ENCODE measurements at places on chromosomes 16 and 17.

GRCh38 chr17:16243801-16244567, 27.0 kb downstream of the PIGL start:
- peak; percentile 73 for DNase-seq

- DNase-seq, result no peak
These were observed 26.8 kb upstream of the CAPN15 start for GRCh38 chr16:500709-501108.

- DNase-seq, result no peak
These were observed 27.4 kb upstream of the LYRM9 start for GRCh38 chr17:27920569-27920968.

DNA sequence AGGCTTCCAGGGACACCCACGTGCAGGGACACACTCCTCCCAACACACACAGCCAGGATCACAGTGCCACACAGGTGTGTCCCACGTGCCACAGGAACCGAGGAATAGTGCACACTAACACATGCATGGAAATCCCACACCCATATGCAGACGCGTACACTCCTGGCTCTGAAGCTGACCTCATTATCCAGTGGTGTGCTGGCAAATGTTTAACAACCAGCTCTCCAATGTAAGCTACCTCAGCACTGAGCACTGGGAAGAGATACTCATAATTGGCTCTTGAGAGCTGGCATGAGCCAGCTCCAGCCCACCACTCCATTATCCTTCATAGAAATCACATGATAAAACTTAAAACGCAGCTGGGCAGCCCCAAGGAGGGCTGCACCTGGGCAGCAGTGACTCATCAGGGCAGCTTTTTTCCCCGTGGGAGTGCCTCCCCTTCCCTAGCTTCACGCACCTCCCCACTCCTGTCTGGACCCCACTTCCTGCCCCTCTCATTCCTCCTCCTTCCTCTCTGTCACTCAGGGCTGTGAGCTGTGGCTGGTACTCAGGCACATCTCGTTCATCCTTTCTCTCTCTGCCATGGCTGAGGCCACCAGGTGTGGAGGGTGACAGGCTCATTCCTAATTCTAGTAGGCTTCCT, 14.9 kb upstream of the TBX21 start:
- no peak for DNase-seq

GRCh38 chr16:15856182-15856581, 646 bp downstream of the MYH11 start:
- DNase-seq, result no peak

DNA sequence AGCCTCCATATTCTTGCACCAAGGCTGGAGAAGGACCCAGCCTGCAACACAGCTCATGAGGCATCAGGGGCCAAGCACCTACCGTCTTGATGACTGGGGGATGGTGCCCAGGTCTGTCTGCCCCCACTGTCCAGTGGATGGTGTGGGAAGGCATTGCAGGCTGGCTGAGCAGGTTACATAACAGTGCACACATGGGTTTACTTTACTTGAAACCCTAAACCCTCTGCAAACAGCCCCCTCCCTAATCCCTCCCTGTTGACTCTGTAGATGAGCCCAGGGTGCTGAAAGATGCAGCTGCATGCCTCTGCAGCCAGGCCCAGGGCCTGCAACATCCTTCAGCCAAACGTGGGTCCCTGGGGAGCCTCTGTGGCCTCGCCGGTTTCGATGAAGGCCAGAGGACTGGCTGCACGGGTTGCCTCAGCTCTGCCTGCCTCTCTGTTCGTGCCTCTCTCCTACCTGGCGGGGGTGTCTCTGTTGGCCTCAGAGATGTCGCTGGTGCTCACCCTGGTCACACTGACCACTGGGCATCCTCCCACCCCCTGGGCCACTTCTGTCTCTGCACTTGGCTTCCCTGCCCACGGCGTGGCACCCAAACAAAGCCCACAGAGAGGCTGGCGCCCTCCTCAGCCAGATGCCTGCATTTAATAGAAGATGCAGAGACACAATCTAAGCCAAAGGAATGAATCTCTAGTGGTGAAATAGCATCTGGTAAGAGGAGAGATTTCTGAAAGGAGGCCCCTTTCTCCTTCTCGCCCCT, 95.1 kb downstream of the METRNL start:
- DNase-seq, result no peak

GRCh38 chr16:89037261-89038152, 56.1 kb upstream of the ACSF3 start:
- no peak for DNase-seq

DNA sequence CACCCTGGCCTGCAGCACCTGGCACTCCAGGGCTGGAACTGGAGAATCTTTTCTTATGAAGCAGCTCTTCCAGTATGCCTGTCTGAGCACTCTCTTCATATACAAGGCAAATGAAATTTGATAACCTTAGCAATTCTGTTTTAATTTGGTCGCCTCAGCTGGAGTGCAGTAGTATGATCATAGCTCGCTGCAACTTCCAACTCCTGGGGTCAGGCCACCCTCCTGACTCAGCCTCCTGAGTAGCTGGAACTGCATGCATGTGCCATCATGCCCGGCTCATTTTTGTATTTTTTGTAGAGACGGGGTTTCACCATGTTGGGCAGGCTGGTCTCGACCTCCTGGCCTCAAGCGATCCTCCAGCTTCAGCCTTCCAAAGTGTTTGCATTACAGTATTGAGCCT, 140.8 kb upstream of the CHMP6 start:
- DNase-seq, result no peak

- no peak for DNase-seq
These were observed 22.9 kb downstream of the MMD start for GRCh38 chr17:55398689-55399088.

GRCh38 chr16:85900027-85900792, 1.2 kb downstream of the IRF8 start:
- DNase-seq, result no peak

GRCh38 chr17:45221081-45222013, at the start of gene FMNL1:
TSS of gene FMNL1 (plus strand) at chr17:45221885. CDS start at chr17:45222125, 240 bp downstream.
- peak; percentile 82 for DNase-seq

DNA sequence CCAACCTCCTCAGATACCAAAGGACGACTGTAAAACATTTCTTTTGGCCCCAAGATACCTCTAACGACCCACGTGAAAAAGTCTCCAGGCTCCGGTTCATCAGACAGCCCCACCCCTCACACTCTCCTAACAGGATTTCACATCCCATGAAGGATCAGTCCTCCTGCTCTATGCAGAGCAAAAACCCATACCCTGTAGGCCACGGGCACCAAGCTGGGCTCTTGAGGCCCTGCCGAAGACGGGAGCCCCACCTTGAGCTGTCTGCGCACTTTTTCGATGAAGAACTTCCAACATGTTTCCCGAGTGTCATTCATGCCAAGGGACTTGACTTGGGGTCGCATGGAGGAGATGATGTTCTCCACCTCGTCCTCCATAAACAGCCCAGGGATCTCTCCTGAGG, 89.9 kb downstream of the PGS1 start:
- no peak for DNase-seq

GRCh38 chr17:53896047-53896446, 73.3 kb downstream of the KIF2B start:
- no peak for DNase-seq

DNA sequence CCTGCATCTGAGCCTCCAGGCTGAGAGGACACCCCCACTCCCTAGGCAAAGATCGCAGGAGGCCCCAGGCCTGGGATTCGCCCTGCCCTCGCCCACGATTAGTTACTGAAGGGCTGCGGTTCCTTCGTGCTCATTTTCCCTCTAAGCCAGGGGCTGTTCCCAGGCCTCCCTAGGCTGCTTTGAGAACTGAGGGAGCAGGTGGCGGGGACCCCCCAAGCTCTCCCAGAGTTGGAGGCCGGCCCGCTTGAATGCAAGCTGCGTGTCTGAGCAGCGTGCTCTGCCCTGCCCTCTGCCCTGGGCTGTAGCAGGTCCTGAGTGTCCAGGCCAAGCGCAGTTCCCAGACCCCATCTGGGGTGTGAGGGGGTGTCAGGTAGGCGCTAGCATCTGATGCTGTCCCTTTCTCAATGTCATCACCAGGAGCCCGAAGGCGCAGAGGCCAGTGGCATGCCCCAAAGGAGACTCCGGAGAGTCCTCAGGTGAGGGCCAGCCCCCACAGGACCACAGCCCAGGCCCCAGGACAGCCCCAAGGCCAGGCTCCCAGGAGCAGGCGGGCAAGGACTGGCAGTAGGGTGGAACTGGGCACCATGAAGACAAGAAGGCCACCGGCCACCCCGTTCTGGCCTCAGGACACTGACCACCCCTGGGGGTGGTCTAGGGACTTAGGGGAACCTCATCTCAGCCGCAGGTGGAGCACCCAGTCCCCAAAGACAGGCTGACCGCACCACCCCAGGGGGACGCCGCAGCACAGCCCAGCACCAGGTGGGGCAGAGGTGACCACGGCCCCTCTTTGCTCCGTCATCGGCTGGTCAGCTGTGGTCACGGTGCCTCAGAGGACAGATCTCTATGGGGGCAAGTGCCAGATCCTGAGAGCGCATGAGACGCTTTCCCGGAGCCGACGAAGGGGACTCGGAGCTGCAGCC, 14.6 kb downstream of the ENDOV start:
- no peak for DNase-seq

DNA sequence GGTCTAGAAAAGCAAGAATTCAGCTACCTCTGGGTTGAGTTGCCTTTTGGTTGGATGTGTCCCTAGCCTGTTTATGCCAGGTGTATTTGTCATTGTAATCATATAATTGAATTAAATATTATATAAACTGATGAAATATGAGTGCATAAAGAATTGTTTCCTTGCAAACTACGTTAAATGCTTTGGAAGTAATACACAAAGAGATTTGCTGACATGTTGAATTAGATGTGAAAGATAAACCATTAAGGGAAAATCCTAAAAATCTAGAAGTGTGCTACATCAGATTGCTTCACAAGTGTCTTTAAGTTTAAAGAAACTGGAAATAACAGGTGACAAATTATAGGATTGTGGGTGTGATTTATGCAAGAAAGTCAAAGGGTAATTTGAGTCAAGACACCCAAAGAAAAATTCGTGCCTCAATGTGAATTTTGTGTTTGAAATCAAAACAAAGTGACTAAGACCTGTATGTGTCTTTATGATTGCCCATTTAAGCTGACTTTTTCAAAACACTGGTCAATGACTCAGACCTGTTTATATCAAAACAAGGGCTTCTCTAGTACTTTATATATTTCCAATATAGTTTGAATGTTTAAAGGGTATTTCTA, 5.1 kb upstream of the PYY start:
- DNase-seq, result no peak

- no peak for DNase-seq
These were observed 25.4 kb upstream of the TOB1 start for GRCh38 chr17:50891577-50891989.

DNA sequence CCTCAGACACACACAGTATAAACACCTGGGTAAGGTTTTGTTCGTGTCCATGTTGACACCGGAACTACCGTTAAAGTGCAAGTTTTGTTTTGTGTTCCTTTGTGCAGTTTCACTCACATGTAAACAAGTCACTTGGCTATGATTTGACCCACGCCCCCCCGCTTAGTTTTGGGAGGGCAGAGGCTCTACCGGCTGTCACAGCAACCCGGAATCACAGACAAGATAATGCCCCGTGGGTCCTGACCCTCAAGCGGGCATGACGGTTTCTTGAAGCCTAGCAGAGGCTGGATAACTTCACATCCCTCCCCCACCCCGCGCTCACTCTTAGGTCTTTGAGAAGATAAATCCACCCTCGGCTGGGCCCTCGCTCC, 1.7 kb downstream of the RASD1 start:
- DNase-seq, result no peak

GRCh38 chr16:15726715-15727114, 76.7 kb downstream of the NDE1 start:
- DNase-seq, result no peak

GRCh38 chr17:38852771-38853291, 690 bp downstream of the RPL23 start:
- DNase-seq, result no peak

GRCh38 chr16:86490859-86491639, 19.3 kb upstream of the FOXF1 start:
- DNase-seq, result no peak

DNA sequence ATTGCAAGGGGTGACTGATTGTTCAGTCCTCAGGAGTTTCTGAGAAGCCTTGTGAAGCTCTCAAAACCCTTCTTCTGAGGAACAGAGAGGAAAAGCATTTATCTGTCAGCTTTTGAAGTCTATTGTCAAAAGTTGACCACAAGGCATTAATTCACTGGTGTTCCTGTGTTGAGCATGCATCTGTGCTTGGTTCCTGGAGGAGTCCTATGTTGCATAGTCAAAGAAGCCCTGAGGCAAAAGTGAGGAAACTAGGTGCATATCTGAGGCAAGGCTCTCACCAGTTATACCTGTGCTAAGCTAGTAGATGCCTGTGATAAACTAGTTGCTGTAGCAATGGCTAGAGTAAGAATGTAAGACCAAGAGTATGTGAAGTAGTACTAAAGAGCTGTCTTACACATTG, 1.8 kb upstream of the HEATR6 start:
- DNase-seq, result no peak

DNA sequence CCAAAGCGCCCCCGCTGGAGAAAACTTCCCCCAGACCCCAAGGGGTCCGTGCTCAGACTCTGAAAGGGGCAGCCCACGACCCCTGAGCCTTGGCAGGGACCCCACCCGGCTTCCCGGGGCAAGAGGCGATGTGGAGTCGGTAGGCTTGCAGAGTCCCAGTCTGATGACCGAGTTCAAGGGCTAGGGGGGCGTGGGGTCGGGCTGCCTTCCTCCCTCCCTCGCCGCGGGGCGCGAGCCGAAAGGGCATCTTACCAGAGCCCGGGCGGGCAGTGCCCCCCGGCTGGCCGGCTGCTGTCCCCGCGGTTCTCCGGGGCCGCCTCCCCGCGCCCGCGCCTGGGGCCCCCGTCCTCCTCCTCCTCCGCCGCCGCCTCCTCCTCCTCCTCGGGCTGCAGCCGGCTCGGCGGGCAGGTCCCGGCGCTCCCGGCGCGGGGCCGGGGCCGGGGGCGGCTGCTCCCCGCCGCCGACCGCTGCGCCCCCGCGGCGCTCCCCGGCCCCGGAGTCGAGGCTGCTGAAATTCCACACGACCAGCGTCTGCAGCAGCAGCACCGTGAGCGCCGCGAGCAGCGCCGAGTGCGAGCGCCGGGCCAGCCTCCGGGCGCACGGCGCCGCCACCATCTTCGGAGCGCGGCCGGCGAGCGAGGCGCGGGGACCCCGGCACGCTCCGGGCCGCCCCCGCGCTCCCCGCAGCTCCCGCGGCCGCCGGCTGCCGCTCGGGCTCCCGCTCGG, 415 bp downstream of the XYLT1 start:
- DNase-seq, result no peak

DNA sequence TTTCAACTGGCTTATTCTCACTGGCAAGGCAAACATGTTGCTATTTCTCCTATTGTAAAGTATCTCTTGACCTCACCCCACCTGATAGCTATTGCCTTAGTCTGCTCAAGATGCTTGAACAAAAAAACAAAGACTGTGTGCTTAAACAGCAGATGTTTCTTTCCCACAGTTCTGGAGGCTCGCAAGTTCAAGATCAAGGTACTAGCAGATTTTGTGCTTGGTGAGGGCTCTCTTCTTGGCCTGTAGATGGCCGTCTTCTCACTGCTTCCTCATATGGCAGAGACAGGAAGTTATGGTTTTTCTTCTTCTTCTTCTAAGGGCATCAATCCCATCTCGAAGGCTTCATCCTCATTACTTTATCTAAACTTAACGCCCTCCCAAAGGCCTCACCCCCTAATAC, 109.7 kb upstream of the CLEC3A start:
- DNase-seq, result no peak

- no peak for DNase-seq
These were observed 951 bp upstream of the GPRC5C start for GRCh38 chr17:74430706-74431567.
